ENCODE measurements at places on chromosomes 12 and 14.

DNA sequence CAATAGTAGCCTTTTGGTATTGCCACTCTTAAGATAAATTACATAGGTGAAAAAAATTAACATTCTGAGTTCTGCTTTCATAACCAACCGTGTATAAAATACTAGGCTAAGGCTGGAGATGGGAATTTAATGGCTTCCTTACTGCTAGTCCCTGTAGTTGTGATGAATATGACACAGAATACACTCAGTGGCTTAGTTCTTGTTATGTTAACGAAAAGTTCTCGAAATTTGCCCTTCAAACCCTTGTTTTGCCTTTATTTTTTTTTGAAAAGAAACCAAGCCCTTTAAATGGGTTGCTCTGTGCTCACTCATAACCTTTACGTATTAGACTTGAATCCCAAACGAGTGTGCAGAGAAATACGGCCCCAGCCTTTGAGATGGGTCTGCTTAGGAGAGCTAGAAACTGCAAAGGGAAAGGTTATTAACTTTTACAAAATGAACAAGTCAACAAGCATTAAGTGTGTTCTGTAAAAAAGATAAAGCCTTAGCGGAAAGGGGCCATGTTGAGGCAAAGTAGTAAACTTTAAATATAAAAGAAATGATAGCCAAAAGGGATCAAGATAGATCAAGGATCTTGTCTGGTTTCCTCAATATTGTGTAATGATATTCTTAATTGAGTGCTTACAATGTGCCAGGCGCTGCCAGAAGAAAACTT, 1.7 kb downstream of the NUDT4 start:
- DNase-seq = no peak

DNA sequence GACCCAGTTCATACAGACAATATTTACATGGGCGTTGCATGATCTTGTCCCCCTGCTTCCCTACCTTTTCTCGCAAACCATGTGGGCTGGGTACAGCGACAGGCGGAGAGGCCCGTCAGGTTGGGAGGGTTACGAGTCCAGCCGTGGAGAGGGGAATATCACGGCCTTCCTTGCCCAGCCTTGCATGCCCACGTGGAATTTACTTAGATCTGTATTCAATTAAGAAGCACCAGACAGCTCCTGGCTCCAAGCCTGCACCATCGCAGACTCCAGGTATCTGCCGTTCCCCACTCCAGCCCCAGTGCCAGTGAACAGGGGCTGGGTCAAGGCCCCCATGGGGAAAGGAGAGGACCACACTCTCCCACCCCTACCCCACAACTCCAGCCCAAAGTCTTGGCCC, 29.8 kb downstream of the BCL11B start:
- no peak for DNase-seq

DNA sequence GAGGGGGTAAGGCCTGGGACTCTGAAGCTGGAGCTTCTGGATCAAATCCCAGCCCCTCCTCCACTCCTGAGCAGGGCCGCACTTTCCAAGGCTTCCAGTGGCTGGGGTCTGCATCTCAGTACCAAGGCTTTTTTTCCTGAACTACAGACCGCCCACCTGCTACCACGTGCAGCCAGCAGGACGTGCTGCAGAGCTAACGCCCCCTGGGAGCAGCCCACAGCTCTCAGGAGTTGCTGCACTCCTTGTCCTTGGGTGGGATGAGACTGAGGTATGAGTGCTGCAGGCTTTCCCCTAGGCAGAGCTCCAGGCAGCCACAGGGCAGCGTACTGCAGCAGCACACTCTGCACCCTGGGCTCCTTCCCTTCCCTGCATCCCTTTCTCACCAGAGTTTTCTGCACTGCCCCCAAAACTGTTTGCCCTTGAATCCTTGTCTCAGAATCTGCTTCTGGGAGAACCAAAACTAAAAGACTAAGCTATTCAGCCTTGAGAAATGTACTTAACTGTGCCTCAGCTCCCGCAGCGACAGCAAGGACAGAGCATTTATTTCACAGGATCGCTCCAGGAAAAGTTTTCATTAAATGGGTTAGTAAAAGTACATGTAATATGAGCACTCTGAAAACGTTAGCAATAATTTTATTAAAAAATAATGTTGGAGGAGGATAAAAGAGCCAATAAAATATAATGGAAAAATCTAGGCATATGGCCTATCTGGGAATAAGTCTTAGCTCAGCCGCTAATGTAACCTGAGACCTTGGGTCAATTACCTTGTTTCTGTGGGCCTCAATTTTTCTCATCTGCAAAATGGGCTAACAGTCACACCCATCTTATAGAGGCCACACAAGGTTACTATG, 25.5 kb downstream of the RBM19 start:
- DNase-seq = no peak

DNA sequence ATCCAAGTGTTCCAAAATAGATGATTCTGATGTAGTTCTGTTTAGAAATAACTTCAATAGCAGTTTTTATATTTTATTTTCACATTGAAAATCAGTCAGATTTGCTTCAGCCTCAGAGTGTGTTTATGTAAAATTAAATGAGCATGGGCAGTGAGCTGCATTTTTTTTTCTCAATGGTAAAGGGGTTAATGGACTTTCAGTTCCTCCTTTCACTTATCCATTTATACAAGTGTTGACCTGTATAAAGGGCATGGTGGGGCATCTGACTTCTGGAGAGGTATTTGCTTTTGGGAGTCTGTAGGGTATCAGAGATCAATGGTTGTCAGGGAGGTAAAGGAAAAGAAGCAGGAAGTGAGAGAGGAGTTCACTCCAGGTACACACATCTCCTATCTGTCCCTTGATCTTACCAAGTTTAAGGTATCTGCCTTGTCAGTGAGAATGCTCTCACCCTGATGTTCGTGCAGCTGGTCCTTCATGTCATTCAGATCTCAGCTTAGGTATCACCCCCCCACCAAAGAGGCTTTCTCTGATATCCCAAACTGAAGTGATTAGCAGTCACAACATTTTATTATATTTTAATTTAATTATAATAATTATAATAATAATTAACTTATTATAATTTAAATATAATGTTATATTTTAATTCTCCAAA, 181.6 kb upstream of the LMNTD1 start:
- DNase-seq = no peak

DNA sequence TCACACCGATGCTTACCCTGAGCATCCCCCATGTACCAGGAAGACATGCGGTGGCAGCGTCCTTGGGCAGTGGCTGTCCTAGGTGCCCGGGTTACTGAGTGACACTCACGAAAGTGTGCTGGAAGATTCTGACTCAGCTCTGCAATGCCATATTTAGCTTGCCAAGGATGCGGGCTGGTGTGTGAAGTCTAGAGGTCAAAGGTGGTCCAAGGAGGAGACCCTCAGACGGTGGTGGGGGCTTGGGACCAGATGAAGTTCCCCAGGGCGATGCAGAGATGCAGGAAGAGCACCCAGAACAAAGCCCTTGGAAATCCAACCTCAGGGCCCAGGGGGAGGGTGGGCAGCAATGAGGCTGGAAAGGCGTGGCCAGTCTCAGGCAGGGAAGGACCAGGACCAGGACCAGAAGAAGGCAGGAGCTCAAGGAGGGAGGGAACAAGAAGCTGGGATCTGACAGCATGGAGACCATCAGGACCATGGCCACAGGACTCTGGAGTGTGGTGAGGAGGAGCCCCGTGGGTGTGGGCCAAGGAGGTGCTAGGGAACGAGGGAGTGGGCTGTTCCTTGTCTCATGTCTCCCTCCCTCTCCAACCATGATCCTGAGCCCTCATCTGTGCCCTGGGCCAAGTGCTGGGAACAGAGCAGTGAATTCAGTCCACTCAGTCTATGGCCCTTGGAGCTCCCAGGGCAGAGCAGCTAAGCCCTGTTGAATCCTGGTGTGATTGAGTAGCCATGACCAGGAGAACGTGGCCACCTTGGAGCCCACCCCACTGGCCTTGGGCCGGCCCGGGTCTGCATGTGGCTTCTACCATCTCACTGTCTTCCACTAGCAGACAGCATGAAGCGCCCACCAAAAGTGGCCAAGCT, 310.1 kb upstream of the DIO3 start:
- no peak for DNase-seq

GRCh38 chr14:53461858-53462257, 308.7 kb upstream of the DDHD1 start:
- no peak for DNase-seq

GRCh38 chr14:21090194-21090939, 8.1 kb downstream of the ZNF219 start:
- no peak for DNase-seq

GRCh38 chr12:116539905-116540482, 19.2 kb upstream of the MAP1LC3B2 start:
- DNase-seq = no peak

- no peak for DNase-seq
These were observed 250.2 kb upstream of the OR4E1 start for GRCh38 chr14:21923820-21924219.

GRCh38 chr12:69821456-69822159, 3.4 kb upstream of the MYRFL start:
- DNase-seq = no peak

- no peak for DNase-seq
These were observed 61.5 kb upstream of the LRTM2 start for GRCh38 chr12:1758887-1759286.

DNA sequence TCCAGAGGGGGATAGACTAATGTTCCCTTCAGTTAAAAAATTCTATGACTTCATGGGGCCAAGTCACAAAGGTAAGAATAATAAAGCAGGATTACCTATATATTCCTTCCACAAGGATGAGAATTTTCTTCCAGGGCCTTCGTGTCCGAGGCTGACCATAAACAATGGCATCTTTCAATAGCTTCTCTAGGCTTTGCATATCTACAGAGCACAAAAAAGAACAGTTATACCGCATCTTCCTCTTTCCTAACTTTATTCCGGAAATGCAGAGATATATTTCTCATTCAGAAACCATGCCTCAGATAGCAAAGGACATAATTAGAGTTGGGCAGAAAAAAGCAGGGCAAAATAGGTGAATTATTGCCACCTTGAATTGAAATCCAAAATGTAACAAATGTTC, 58.3 kb upstream of the ISM2 start:
- no peak for DNase-seq

- DNase-seq = no peak
These were observed 61.1 kb upstream of the FLRT2 start for GRCh38 chr14:85468816-85469215.

DNA sequence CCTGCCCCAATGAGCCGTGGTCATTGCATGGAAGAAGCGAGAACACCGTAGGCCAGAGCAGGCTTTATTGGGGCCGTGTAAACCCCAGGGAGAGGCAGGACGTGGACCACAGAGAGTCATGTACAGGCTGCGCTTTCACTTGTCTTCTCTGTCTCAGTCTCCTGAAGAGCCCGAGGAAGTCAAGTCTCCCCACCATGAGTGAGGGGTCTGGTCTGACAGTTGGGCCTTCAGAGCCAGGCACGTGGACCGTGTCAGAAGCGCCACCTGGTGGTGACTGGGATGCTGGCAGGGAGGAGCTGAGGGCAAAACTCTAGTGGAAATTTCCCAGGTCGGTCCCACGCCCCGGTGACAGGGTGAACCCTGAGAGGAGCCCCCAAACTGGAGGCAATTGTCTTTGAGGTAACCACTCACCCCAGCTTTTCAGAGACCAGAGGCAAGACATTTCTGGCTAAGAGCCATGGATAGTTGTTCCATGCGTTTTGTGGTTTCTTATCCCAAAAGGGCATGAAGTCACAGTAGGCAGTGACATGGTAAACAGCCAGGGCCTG, 17.4 kb downstream of the RPS6KL1 start:
- no peak for DNase-seq

GRCh38 chr12:101287357-101287756, 7.5 kb downstream of the UTP20 start:
- DNase-seq = no peak

- no peak for DNase-seq
These were observed 120.9 kb upstream of the BCL2L14 start for GRCh38 chr12:11949738-11950411.

- no peak for DNase-seq
These were observed 24.7 kb downstream of the NGDN start for GRCh38 chr14:23494223-23494622.

- no peak for DNase-seq
These were observed 151.5 kb downstream of the PRKCH start for GRCh38 chr14:61472801-61473376.

GRCh38 chr12:109054520-109054919, 2.1 kb downstream of the USP30 start:
- DNase-seq = no peak

DNA sequence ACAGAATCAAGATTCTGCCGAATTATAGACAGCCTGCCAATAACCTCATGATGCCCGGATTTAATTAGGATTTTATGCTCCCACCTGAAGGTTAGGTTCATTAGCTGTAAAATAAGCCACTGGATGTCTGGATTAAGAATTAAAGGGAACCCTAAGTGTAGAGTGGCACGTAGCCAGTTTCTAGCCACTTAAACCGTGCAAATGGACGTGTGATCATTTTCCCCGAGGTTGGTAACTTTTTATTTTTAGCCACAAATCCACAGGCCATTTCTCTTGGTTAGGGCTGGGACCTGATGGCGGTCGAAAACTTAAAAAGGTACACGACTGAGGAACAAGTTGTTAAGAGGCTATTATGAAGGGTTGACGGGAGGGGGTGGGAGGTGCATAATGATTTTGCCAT, 127.3 kb upstream of the TMPO start:
- no peak for DNase-seq

DNA sequence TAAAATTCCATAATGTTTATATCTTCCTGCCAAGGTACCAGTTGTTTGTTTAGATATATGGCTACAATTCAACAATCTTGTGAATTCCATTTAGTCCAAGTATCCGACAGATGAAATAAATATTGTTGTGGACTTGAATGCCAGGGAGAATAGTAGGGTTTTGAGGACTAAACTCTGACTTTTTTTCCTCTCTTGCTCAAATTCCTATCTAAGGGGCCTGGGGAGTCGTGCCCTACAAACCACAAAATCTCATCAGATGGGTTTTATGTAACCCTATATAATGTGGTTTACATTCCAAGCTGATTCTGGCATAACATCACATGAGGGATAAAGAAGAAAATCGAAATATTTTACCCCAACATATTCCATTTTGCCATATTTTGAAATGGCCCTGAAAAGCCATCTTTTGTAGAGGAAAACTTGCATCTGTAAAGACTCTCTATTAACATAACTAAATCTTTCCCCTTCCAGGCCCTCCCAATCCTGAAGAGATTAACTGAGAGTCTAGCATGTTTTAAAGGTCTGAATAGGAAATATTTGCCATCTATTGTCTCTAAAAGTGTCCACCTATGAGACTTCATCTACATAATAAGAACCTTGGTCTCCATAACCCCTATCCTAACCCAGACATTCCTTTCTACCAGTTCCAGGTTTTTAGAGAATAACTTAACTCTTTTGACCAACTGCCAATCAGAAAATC, 184.7 kb upstream of the KITLG start:
- DNase-seq = no peak

DNA sequence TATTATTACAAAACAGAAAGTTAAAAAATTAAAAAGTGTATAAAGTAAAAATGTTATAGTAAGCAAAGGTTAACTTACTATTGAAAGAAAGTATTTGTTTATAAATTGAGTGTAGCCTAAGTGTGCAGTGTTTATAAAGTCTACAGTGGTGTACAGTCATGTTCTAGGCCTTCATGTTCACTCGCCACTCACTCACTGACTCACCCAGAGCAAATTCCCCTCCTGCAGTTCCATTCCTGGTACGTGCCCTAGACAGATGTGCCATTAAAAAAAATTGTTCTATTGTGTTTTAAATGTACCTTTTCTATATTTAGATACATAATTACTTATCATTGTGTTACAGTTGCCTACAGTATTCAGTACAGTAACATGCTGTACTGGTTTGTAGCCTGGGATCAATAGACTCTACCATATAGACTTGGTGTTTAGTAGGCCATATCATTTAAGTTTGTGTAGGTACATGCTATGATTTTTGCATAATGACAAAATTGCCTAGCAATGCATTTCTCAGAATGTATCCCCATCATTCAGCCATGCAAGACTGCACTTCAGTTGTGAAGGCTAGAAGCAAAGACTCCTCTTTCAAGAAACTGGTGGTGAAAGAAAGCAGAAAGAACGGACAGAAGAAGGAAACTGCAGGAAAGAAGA, 100.6 kb downstream of the DACT1 start:
- no peak for DNase-seq

Measured in cortex of kidney (tissue), 1 donor.